ENCODE measurements at places on chromosomes 11 and 22.

GRCh38 chr11:92707173-92707619 is 262.3 kb upstream of the MTNR1B start:
- peak; percentile 98 for DNase-seq

GRCh38 chr11:111320728-111321568 is 22.6 kb downstream of the POU2AF3 start:
- no peak for DNase-seq

- DNase-seq, result no peak
These were observed 74.6 kb upstream of the TEAD1 start for GRCh38 chr11:12599408-12600143.

DNA sequence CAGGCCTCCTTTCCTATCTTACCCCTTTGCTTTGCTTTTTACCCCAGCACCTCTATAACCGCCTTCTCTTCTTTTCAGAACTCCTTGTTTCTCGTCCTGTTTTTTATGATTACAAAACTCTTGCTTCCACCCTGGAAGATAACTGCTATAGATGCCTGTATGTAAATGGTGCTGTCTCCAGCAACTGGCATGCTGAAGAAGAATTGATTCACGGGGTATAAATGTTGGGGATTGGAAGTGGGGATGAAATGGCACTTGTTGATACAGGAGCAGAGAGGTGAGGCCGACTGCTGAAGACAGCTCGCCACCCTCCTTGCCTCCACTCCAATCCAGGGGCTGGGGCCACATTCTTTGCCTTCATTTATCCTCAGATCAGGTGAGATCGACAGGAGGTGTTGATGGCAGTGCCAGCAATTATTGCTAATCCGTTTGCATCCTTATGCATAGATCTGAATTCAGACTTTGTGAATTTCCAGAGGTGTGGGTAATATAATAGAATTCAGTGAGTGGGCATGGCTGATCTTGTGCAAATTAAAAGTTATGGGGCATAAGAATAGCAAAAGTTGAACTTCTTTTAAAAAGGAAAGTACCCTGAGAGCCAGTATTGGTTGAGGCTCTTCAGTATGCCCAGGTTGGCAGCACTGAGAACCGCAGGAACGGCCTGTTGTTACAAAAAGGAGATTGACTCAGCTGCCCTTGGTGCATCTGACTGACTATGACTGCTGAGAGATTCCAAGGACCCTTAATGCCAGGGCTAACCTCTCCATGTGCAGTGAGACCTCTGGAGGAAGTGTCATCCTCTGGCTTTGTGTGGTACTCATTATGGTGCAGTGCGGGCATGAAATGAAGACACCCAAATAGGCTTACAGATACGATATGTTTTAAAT is 5.3 kb downstream of the NEAT1 start:
- no peak for DNase-seq

GRCh38 chr11:31728432-31728831 is 82.7 kb downstream of the PAX6 start:
- no peak for DNase-seq

GRCh38 chr11:90757849-90758494 is 535.1 kb upstream of the CHORDC1 start:
- DNase-seq, result peak; percentile 28

DNA sequence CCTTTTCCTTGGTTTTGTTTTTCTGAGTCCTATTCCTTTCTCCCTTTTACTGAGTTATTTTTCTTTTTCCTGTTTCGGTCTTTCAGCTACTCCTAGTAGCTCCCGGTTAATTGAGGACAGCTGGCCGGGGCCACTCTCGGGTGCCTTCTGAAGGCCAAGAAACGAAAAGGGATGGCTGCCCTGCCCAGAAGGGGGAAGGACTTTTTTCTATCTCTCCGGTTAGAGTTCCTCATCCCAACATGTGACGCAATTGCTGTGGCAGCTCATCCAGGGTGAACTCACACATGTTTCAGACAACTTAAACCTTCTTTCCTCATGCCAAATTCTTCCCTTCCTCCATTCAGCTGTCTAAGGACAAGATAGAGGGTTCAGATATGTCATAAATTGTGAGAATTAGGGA is 83.6 kb downstream of the PIWIL4 start:
- no peak for DNase-seq

DNA sequence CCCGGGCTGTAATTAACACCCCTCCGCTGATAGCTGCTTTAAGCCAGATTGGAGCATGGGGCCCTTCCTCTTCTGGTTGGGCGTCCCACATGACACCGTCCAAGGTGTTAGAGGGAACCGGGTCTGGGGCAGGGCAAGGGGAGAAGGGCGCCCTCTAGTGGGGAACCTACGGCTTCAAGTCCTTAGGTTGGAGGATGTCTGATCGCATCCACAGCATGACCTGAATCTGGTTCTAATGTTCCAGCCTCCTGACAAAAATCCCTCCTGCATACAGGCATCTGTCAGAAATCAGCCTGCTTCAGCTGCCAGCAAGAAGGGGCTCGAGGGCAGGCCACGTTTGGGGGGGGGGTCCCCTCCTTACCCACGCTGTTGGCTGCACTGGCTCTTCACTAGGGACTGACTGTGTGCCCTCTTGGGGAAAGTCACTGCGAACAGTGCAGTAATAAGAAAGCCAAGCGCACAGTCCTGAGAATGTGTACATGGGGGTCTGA is 94.2 kb upstream of the TBCEL start:
- DNase-seq, result no peak

DNA sequence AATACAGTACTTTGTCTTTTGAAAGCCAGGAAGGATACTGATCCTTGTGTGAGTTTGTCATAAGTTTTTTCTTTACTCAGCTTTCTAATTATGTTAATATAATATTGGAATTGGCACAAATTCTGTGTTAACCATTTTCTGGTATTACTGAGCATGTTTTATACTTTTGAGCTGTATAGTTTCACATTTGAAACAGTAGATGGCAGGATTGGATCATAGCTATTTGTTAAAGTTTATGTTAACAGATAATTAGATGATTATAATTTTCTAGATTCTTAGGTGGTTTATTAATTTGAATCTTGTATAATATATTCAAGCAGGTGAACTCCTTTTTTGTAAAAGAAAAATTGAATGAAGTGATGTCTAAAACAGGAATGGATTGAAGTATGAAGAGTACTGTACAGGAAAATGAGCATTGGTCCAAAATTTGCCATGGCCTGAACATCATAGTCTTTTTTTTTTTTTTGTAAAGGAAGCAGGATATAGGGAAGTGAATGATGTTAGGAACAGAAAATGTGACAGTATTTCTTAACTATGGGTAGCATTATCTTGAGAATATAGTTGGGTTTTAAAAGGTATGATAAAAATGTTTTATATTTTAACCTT is 102.0 kb downstream of the CYP2R1 start:
- no peak for DNase-seq

GRCh38 chr11:43542750-43543712 is 137.5 kb upstream of the HSD17B12 start:
- DNase-seq, result no peak

- peak; percentile 43 for DNase-seq
These were observed 11.2 kb downstream of the RTN4RL2 start for GRCh38 chr11:57471496-57471895.

Measured in COR-L47 (cell line).